GM23248 (cell line): ENCODE measurements at places on chromosomes 11 and 22. TPM values are rescaled to one million over a fixed set of nuclear protein-coding genes. Genes with fewer than 3 reads are reported as not detected.

ENTHD1 gene
- not detected in 2 replicates for polyA plus RNA-seq

PPARA gene
- polyA plus RNA-seq, result 8.4 and 8.7 TPM in 2 replicates

OR4A16 gene
- not detected in 2 replicates for polyA plus RNA-seq

APOA5 gene
- polyA plus RNA-seq, result not detected in 2 replicates

OR8B8 gene
- not detected in 2 replicates for polyA plus RNA-seq

B3GAT1 gene
- polyA plus RNA-seq, result not detected in 2 replicates

SAMM50 gene
- polyA plus RNA-seq, result 73.7 and 73.8 TPM in 2 replicates

STX3 gene
- polyA plus RNA-seq, result 5.6 and 6.3 TPM in 2 replicates

OR52I1 gene
- not detected in 2 replicates for polyA plus RNA-seq

TESMIN gene
- 1.1 and 1.4 TPM in 2 replicates for polyA plus RNA-seq

KRTAP5-7 gene
- polyA plus RNA-seq, result not detected in 2 replicates

XKR3 gene
- not detected in 2 replicates for polyA plus RNA-seq

EFCAB6 gene
- polyA plus RNA-seq, result 2.0 and 2.1 TPM in 2 replicates

PRDM10 gene
- polyA plus RNA-seq, result 2.9 TPM in 2 replicates

KDM4D gene
- 0.45 and 0.71 TPM in 2 replicates for polyA plus RNA-seq

GTF2H1 gene
- 58.7 and 61.6 TPM in 2 replicates for polyA plus RNA-seq

SLC35E4 gene
- 8.5 and 9.1 TPM in 2 replicates for polyA plus RNA-seq

MS4A13 gene
- not detected in 2 replicates for polyA plus RNA-seq

FDXACB1 gene
- polyA plus RNA-seq, result 2.1 TPM in 2 replicates

CREB3L1 gene
- polyA plus RNA-seq, result 146 and 151 TPM in 2 replicates

MAPK8IP2 gene
- 0.06 and 0.09 TPM in 2 replicates for polyA plus RNA-seq

DCDC1 gene
- polyA plus RNA-seq, result not detected in 2 replicates

PGR gene
- not detected in 2 replicates for polyA plus RNA-seq

RASGRP2 gene
- 0.61 and 0.68 TPM in 2 replicates for polyA plus RNA-seq

TEX12 gene
- polyA plus RNA-seq, result not detected in 2 replicates

MRGPRX4 gene
- not detected in 2 replicates for polyA plus RNA-seq

MRPL21 gene
- 122 and 126 TPM in 2 replicates for polyA plus RNA-seq

TBX10 gene
- not detected in 2 replicates for polyA plus RNA-seq

BEST1 gene
- polyA plus RNA-seq, result 3.1 and 3.9 TPM in 2 replicates

CTSW gene
- 0.23 and 0.51 TPM in 2 replicates for polyA plus RNA-seq

ACRV1 gene
- 0.10 and 0.22 TPM in 2 replicates for polyA plus RNA-seq

TMEM121B gene
- not detected in 2 replicates for polyA plus RNA-seq

C11orf87 gene
- polyA plus RNA-seq, result 0.94 and 1.1 TPM in 2 replicates

OR5B17 gene
- polyA plus RNA-seq, result not detected in 2 replicates

SCGB1C1 gene
- not detected in 2 replicates for polyA plus RNA-seq

TMEM41B gene
- polyA plus RNA-seq, result 35.3 and 36.6 TPM in 2 replicates

MS4A12 gene
- not detected in 2 replicates for polyA plus RNA-seq

SLC22A8 gene
- polyA plus RNA-seq, result not detected in 2 replicates

OR52N4 gene
- not detected in 2 replicates for polyA plus RNA-seq

TUBA8 gene
- 0.13 TPM in 1 of 2 replicates, not detected in the other for polyA plus RNA-seq
